ENCODE measurements at places on chromosomes 5 and 9.
A peak's percentile ranks its signal among the peaks of the same experiment; 100 is the strongest.

GRCh38 chr5:131814990-131815389, 18.2 kb upstream of the FNIP1 start:
- DNase-seq, result no peak

DNA sequence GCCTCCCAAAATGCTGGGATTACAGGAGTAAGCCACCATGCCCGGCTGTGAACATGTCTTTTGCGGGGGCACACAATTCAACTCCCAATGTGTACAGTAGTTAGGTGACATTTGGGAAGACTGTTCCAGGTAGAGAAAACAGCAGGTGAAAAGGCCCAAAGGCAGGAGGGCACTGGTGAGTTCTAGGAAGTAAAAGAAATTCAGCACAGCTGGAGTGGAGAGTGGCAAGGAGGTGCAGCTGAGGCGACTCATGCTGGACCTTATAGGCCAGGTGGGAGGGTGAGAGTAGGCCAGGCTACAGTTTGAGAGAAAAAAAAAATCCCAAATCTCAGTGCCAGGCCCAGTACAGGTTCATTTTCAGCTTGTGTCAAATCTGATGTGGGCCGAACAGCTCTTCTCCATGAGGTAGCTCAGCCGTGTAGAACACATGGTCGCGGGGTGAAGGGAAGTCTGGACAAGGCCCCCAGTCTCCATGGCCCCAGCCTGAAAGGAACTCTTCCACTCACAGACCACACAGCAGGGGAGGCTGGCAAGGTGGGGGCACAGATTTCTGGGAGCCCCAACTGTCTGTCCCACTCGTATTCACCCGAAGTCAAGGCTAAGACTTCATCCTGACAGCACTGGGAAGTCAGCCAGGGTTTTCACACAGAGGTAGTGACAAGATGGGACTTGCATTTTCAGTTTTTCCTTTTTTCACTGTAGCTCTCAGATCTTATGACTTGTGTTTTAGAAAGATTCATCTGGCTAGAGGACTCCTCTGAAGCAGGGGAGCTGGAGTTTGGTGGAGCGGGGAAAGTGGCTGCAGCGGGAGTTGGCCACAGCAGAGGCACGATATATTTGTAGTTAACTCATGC, 4.5 kb upstream of the HNRNPAB start:
- DNase-seq, result no peak

DNA sequence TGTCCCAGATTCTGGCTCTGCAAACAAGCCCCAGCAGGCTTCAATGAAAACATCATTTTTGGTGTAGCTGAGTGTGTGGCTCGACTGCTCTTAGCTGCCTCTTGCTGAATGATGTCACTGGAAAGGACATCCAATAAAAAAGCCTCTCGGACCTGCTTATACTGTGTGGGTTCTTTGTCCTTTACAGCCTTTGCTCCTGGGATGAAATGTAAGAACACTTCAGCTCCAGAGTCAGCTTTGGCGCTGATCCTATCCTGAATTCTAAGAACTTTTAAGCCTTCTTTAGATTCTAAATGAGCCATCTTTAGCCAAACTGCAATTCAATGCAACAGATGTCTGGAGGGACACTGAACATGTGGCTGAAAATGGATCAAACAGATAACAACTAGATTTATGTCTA, 404.6 kb upstream of the C9orf72 start:
- DNase-seq, result no peak

DNA sequence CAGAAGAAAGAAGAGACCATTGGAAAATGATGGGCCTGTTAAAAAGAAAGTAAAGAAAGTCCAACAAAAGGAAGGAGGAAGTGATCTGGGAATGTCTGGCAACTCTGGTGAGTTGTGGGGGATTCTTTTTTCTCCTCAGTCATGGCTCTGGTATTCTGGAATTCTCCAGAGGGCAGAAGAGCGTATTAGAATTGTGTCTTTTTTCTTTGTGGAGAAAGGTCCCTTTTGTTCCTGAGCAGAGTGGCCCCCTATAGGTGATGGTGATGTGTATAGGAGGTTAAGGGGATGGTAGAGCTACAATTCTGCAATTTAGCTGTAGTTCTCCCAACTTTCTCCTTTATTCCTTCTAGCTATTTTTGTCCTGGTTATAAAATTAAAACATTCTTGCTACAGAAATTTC, 1.6 kb upstream of the DHFR start:
- no peak for DNase-seq

- no peak for DNase-seq
Measured at GRCh38 chr5:170301149-170301548, 3.6 kb upstream of the LCP2 start.

GRCh38 chr9:131277287-131277909, 1.1 kb upstream of the FAM78A start:
- DNase-seq, result no peak

- DNase-seq, result no peak
Measured at GRCh38 chr9:136603216-136603615, 57.4 kb upstream of the NOTCH1 start.

- no peak for DNase-seq
Measured at GRCh38 chr5:53253421-53253871, 143.9 kb upstream of the MOCS2 start.

- no peak for DNase-seq
Measured at GRCh38 chr9:132588501-132589147, 6.2 kb downstream of the BARHL1 start.

DNA sequence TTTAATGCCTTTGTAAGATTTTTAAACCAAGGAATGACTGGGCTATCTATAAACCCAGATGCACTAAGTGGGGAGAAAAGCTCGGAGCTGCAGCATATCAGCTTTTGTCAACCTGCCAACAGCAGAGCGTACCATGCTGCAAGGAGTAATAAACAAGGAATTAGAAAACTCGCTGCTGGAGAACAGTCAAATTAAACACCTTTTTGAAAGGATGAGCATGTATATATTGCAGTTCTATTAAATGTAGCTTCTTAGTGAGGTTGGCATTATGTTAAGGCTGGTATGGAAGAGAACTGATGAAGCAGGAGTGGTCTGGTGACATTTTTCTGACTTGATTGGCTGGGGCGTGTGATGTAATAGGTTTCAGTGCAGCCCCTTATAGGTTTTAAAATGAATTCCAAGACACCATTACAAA, 74.7 kb downstream of the PIK3R1 start:
- DNase-seq, result peak; percentile 79

GRCh38 chr9:137369911-137370764, 52.8 kb downstream of the EXD3 start:
- DNase-seq, result no peak

Data from testis (tissue), 5 donors.